ENCODE measurements at places on chromosomes 6 and 20.
A peak's percentile ranks its signal among the peaks of the same experiment; 100 is the strongest.

DNA sequence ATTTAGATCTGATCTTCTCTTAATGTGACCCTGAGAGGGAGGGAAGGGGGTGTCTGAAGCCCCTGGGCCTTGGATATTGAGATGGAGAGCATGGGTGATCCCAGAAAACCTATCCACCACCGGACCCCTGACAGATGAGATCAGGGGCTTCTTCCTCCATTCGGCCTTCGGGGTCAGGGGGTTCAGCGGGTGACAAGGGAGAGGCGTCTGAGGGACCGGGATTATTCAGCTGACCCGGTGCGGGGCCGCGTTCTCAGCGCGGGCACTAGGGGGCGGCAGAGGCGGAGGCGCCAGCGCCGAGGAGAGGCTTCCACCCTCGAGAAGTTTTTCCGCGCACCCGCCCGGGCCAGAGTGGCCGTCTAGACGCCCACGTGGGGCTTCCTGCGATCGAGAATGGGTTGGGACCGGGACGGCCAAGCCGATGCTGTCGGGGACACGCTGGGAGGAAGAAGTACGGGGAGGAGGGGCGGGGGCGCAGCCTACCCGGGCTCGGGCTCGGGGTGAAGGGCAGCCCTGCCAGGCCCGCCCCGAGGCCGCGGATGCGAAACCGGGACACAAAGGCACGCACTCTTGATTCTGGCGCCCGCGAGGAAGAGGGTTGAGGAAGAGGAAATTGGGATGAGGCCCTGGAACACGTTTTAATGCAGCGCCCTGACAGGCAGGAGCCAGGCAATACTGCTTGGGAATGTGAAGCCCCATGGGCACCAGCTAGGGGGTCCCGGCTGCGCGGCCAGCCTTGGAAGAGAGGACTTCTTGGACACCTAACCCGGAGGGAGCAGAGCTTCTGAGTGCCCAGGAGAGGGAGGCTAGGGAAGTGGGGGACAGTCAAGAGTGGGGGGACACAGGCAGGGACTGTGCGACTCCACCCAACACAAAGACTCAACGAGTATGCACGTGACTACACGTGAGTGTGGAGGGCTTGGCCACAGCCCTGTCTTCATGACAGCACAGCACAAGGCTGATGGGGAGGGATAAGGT lies 30.6 kb downstream of the COL11A2 start:
- DNase-seq = peak; percentile 28

- DNase-seq = no peak
These were observed 130.5 kb upstream of the CNR1 start for GRCh38 chr6:88296694-88297093.

- DNase-seq = no peak
These were observed 37.3 kb upstream of the TOP1 start for GRCh38 chr20:40991181-40991889.

GRCh38 chr6:136720045-136720770 lies 72.1 kb downstream of the MAP3K5 start:
- DNase-seq = no peak

GRCh38 chr20:35735826-35736470 lies 6.1 kb downstream of the RBM39 start:
- DNase-seq = no peak

DNA sequence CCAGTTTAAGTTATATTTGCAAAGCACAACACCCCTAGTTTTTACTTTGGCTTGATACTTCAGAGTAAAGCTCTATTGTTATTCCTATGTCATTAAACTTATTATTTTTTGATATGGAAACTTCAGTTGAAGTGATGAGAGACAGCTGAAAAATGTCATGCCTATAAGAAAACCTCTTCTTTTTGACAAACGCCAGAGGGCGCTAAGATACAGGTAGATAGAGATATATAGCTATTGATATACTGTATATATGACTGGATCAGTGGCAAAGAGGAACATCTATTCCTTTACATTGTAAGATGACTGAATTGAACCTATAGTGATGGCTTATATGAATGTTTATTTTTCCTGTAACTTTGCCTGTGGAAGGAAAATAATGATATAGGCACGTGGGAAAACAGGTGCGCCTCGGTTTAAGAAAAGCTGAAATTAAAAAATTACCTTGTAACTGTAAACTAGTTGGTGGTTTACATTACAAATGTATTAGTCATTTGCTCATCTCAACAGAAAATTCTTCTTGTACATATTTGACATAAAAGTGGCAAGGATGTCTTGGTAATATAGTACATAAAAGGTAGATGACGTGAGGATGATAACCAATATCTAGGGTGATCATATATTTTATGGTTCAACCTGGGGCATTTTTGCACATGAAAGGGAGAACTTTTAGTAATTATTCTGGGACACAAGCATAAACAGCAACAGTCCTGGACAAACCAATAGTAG lies 74.1 kb downstream of the LAMA4 start:
- peak; percentile 92 for DNase-seq

DNA sequence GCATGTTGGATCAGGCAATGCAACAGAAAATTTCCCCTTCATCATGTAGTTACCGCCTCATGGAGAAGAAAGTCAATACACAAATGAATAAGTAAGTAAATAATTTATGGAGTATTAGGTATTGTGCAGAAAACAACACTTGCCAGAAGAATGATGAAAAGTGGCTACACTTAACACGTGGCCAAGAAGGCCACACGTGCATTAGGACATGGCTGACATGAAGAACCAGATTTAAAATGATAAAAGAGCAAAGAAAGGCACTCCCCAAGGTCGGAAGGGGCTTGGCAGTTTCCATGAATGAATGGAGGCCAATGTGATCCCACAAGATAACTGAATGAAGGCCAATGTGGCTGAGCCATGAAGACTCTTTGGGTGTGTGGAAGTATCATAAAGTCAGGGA lies 447.2 kb downstream of the DOK5 start:
- no peak for DNase-seq

DNA sequence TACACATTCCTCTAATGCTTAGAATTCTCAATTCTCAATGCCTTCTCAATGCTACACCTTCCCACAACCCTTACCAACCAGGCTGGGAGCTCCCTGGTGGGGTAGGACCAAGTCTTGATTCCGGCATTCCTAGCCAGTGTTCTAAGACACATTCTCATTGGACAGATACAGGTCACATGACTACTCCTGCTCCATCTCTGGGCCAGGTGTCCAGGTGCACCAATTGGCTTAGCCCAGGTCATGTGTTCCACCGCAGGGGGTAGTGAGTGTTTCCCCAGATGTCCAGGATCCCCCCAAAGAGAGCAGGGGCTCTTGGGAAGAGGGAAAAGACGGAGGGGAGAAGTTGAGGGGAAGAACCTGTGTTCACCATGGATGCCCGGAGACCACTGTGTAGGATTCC lies 58.7 kb upstream of the MLN start:
- DNase-seq = no peak

GRCh38 chr20:58665606-58666005 lies 14.5 kb downstream of the STX16 start:
- DNase-seq = no peak

- no peak for DNase-seq
These were observed 397.2 kb upstream of the MAP3K7 start for GRCh38 chr6:90984066-90984465.

- DNase-seq = peak; percentile 86
These were observed 108.2 kb upstream of the GMDS start for GRCh38 chr6:2353412-2354137.

- DNase-seq = peak; percentile 31
These were observed 818 bp upstream of the MDGA1 start for GRCh38 chr6:37698264-37699137.

DNA sequence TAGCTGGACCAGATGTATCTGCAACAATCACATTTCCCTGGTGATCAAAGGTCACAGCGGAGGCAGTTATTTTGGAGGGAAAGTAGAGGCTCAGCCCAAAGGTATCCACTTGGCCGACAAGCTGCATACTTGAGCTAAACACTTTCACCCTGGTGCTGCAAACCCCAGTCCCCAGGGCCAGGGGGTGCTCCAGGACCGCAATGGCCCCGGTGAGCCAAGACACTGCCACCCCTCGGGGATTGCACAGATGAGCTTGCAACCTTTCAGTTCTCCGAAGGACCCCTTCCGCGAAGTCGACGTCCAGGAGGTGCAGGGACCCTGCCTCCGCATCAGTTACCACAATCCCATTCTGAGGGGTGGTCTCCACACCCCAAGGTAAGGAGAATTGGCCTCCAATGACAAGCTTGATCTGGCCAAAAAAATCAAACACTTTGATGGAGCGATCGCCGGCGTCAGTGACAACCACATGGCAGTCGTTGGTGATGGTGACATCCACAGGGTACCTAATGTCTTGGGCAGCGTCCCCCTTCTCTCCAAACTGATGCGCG lies 823 bp downstream of the NHLRC1 start:
- DNase-seq = no peak

GRCh38 chr6:96410467-96410866 lies 111.1 kb upstream of the UFL1 start:
- DNase-seq = no peak

DNA sequence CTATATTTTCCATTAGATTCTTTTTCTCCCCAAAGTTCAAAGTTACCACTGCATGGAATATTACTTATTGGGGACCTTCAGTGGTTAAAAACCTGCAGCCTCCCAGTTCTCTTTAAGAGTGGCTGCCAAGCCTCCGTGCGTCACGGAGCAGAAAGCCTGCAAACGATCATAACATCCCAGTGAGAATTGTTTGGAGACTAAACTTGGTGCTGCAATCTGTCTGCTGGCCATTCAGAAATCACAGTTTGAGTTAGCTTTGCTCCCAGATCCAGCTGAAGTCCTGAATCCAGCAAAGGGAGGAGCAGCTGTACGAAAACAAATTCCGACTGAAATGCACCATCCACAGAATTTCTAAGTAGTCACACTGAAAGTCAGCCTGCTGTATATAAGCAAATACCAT lies 213.5 kb upstream of the PDE10A start:
- peak; percentile 85 for DNase-seq

DNA sequence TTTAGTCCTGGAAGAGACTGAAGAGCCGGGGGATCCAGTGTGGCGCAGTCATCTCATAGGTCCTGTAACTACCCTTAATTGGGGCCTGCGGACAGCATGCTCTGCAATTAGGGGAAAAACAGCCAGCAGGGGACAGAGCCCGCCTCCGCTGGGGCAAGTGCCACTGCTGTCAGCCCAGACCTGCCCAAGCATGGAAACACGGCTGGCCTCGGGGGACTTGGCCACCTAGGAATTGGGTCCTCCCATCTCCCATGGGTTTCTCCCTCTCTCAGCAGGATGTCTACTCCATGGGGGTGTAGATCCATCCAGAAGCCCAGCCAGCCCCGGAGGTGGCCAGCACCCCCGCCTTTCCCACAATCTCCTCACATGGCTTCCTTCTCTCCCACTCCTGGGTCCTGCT lies 3.6 kb downstream of the GHRH start:
- DNase-seq = no peak

DNA sequence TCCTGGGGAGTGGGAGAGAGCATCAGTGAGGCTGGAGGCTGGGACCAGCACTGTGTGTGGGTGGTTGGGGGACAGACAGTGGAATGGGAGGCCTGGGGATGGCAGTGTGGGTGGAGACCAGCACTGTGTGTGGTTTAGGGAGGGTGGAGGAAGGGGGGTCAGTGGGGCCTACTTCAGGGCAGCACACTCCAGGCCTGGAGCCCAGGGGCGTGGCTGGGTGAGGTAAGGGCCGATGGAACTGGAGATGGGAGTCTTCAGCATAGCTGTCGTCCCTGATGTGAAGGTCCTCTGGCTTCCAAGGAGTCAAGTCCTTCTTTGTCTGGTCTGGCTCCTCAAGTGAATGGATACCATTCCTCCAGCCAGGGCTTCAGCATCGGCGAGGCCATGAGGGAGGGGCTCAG lies 18.6 kb downstream of the KCNK17 start:
- no peak for DNase-seq

- no peak for DNase-seq
These were observed 273.4 kb upstream of the CITED2 start for GRCh38 chr6:139647841-139648240.

- DNase-seq = no peak
These were observed 247.4 kb downstream of the CD109 start for GRCh38 chr6:73943411-73943810.

GRCh38 chr6:129340983-129341382 lies 369.0 kb downstream of the ARHGAP18 start:
- peak; percentile 96 for DNase-seq

DNA sequence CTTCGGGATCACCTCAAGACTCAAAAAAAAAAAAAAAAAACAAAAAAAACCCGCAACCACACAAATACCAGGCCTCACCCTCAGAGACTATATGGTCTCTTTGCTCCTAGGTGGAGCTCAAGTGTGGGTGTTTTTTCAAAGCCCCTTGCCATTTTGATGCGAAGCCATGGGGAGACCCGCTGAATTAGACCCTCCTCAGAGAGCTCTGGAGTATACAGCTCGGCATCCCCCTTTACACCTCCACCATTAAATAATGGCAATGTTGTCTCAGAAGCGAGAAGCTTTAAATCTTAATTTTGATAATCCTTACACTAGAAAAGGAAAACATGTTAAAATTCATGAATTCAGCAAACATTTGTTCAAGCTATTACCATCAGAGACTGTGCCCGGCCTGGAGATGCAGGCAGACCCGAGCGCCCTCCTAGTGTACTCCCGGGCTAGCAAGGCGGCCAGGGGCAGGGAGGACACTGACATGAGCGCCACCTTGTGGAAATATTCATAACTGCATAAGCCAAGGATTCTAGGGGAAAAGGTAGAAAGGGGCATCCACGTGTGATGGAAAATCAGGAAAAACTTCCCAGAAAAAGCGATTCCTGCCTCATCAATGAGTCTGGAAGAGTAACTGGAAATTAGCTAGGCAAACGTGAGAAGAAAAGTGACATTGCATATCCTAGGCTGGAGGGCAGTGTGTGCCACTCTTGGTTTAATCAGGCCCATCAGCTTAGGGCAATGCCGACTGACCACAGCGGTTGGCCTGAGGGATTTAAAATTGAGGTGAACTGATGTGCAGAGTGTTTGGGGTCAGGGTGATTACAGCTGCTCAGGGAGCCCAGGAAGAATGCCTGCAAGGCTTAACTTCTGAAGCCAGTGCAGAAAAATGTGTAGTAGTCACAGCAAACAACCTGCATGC lies 72.5 kb downstream of the B3GAT2 start:
- DNase-seq = peak; percentile 33

- peak; percentile 28 for DNase-seq
These were observed 60.4 kb downstream of the SRC start for GRCh38 chr20:37406010-37406998.

DNA sequence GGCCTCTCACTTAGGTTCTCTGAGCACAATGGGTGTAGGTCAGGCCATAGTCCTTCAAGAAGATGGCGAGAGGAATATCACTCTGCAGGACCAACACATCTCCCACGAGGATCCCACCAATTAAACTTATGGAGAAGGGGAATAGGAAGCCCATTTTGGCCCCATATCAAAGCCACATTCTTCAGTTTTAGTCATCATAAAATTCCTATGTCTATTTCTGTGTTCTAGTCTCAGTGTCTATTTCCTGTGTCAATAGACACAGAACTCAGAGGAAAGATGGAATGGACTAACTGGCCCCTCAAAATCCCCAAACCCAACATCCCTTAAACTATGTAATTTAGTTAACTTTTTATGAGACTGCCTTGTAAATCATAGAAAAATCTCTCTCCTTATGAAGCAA lies 216.8 kb downstream of the HACE1 start:
- DNase-seq = no peak

- DNase-seq = no peak
These were observed 118.8 kb downstream of the BMP5 start for GRCh38 chr6:55756531-55757031.

- no peak for DNase-seq
These were observed 28.6 kb downstream of the DDX27 start for GRCh38 chr20:49247792-49248191.

- peak; percentile 72 for DNase-seq
These were observed 334.1 kb downstream of the TAF4 start for GRCh38 chr20:61731363-61732181.

- no peak for DNase-seq
These were observed 14.7 kb downstream of the GINM1 start for GRCh38 chr6:149580880-149581279.
